ENCODE measurements at places on chromosomes 6 and 20.

DNA sequence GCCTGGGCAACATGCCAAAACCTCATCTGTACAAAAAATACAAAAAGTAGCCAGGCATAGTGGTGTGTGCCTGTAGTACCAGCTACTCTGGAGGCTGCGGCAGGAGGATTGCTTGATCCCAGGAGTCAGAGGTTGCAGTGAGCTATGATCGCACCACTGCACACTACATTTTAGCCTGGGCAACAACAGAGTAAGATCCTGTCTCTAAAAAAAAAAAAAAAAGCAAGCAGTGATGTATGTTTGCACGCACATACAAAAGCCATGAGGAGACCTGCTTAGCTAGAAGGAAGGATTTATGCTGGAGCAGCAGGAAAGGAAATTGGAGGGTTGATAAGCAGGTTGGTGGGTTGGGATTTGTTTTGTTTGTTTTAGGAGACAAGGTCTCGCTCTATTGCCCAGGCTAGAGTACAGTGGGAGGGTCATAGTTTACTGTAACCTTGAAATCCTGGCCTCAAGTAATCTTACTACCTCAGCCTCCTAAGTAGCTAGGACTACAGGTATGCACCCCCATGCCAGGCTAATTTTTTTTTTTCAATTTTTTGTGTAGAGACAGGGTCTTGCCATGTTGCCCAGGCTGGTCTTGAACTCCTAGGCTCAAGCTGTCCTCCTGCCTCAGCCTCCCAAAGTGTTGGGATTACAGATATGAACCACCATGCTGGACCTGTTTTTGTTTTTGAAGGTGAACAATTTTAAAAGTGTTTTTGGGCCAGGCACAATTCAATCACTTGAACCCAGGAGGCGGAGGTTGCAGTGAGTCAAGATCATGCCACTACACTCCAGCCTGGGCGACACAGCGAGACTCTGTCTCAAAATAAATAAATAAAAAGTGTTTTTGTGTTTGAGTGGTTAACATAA is 4.0 kb downstream of the ZSWIM3 start:
- no peak for DNase-seq

DNA sequence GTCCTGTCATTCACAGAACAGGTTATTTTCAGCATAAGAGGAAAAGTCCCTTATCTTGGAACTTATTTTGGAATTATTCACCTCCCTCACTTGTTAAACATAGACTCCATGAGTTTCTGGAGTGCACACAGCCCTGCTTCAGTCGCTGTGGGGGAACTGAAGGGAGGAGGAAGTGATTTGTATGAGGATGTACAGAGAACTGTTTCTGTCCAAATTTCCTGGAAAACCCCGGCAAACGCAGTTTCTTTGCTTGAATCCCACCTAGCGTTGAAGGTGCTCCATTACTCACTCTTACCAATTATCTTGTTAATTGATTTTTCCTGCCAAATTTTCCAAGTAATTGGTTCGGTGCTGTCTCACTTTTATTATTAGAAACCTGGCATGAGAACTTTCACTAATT is 78.0 kb upstream of the AGPAT4 start:
- DNase-seq: no peak

GRCh38 chr20:45918182-45918737 is 6.3 kb upstream of the PLTP start:
- no peak for DNase-seq

GRCh38 chr6:154462425-154462824 is 48.1 kb downstream of the CNKSR3 start:
- DNase-seq: no peak

GRCh38 chr20:4951299-4951698 is 50.0 kb downstream of the SLC23A2 start:
- DNase-seq: no peak

DNA sequence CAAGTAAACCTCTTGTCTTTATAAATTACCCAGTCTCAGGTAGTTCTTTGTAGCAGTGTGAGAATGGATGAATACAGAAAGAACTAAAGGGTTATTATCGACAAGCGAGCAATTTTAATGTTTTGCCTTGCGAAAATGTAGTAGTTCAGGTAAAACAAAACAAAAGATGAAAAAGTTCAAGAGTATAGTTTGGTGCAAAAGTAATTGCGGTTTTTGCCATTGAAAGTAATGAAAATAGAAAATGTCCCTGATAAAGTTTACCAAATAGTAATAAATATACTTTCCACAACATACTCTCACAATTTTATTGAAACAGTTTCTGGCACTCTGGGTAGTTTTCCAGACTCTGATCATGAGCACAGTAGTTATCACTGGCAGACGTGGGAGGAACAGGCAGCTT is 71.9 kb upstream of the SLC35B3 start:
- DNase-seq: no peak

DNA sequence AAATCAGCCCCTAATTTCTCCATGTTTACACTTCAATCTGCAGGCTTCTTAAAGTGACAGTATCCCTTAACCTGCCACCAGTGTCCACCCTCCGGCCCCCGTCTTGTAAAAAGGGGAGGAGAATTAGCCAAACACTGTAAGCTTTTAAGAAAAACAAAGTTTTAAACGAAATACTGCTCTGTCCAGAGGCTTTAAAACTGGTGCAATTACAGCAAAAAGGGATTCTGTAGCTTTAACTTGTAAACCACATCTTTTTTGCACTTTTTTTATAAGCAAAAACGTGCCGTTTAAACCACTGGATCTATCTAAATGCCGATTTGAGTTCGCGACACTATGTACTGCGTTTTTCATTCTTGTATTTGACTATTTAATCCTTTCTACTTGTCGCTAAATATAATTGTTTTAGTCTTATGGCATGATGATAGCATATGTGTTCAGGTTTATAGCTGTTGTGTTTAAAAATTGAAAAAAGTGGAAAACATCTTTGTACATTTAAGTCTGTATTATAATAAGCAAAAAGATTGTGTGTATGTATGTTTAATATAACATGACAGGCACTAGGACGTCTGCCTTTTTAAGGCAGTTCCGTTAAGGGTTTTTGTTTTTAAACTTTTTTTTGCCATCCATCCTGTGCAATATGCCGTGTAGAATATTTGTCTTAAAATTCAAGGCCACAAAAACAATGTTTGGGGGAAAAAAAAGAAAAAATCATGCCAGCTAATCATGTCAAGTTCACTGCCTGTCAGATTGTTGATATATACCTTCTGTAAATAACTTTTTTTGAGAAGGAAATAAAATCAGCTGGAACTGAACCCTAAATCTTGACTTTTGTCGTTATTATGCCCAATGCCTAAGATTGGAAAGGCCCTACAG is 4.5 kb downstream of the SOX4 start:
- DNase-seq: no peak

- peak; percentile 39 for DNase-seq
Observed at GRCh38 chr6:160137989-160138835, 16.6 kb downstream of the SLC22A1 start.

DNA sequence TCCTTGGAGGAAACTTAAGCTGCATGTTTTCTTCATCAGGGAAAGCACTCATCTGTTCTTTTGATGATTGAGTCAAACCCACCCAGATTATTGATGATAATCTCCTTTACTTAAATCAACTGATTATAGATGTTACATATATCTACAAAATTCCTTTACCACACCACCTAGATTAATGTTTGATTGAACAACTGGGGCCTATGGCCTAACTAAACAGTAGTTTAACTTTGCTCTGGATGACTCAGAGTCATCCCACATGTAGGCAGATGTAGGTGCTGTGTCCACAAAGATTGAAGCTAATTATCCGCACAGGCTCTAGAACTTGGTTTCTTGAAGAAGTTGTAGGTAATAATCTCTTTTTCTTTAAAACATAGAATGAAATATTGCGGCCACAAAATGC is 42.2 kb downstream of the PKIB start:
- no peak for DNase-seq

DNA sequence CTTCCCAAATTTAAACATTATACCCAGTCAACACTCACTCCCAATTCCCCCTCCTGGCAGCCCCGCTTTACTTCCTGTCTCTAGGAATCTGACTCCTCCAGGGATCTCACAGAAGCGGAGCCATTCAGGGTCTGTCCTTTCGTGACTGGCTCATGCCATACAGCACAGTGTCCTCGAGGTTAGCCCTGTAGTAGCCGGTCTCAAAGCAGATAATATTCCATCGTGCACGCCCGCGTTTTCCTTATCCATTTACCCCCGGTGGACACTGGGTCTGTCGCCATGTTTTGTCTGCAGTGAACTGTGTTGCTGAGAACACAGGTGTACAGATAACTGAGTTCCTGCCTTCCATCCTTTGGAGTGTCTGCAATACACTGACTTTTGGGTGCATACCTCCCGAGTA is 95.3 kb downstream of the TTLL2 start:
- no peak for DNase-seq

GRCh38 chr6:25579391-25579883 is 72.6 kb upstream of the SCGN start:
- no peak for DNase-seq

GRCh38 chr6:13831615-13832014 is 17.3 kb upstream of the MCUR1 start:
- no peak for DNase-seq

GRCh38 chr6:86500035-86500434 is 437.3 kb upstream of the HTR1E start:
- no peak for DNase-seq

- DNase-seq: no peak
Observed at GRCh38 chr20:38987777-38988176, 25.6 kb downstream of the DHX35 start.

DNA sequence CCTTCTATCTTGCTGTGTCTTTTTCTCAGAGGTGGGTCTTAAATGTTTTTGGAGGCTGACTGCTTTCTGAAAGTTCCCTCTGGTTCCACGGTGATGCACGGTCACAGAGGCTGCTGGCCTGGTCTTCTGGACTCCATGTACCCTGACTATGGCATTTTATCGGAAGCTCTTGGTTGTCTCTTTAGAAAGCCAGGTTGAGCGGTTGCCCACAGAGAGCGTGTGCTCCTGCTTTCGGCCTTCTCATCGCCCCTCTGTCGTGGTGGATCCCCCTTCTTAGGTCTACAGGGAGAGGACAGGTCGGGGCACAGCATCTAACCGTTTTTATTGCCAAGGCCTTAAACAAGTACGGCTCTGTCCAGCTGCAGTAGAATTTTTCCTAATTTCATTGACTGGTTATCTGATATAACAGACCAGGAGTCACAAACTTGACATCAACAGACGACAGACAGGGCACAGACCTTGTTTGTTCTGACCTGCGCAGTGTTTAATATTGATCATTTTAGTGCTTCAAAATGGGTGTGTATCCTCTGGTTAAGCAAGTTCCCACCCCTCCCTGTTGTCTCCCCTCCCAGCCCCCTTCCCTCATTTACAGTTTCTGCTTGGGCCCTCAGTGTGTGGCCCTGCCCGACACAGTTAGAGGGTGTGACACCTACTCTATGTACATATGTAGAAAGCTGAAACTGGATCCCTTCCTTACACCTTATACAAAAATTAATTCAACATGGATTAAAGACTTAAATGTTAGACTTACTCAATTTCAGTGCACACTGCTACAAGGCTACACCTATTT is 24.7 kb downstream of the SYTL3 start:
- DNase-seq: no peak

DNA sequence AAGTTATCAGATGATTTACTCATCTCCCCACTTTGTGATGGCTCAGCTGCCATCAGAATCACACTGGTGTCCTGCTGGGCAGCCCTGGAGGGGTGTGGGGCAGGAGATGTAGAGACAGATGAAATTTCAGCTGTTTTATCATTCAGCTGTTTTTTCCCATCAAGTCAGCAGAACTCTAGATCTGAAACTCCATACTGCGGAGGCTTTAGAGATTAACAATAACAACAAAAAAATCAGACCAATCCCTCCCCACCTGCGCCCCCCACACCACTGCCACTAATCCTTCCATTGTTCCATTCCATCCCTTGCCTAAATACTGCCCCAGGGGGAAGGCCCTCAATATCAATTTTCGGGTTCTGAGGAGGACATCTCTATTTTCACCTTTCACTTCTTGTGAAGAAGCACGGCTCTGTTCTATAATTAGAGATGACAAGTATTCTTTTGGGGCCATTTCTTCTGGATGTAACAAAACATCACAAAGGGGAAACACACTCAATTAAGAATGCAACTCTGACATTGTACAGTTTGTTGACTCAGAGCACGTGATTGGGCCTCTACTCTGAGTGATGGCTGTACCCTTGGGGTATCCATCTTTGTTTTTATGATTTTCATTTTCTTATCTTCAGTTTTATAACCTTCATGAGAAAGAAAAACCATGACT is 396.3 kb downstream of the ZFAND3 start:
- DNase-seq: no peak

- no peak for DNase-seq
Observed at GRCh38 chr20:33832103-33832804, 21.1 kb downstream of the CHMP4B start.

- no peak for DNase-seq
Observed at GRCh38 chr6:121055572-121056163, 278.6 kb downstream of the TBC1D32 start.

GRCh38 chr20:10568032-10568431 is 105.8 kb downstream of the JAG1 start:
- DNase-seq: no peak

- DNase-seq: no peak
Observed at GRCh38 chr20:3990716-3991115, 24.6 kb downstream of the RNF24 start.

DNA sequence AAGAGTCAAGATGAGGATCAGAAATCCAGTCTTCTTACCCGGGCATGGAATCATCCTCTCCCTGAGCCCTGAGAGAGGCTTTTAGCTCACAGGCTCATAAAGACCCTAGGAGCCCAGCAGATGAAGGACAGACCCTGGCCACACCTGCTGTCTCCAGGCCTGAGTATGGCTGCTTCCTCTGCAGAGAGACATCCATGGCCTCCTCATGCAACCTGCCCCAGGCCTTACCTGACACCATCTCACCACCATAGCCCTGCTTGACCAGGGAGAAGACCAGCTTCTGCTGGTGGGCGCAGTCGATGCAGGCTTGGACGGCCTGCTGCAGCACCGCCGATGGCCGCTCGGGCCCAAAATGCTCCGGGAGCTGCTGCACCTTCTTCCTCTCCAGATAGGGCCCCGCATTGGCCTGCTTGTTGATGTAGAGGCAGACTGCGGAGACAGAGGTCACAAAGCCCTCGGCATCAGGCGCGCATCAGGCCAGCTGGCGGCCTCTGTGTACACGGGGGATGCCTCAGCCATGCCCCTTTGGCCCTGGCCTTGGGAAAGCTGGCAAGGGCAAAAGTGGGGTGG is 77.6 kb downstream of the SCML4 start:
- DNase-seq: no peak

GRCh38 chr6:152184573-152184916 is 377.1 kb downstream of the ESR1 start:
- no peak for DNase-seq

- no peak for DNase-seq
Observed at GRCh38 chr20:50924261-50924920, 6.8 kb downstream of the ADNP start.

- DNase-seq: no peak
Observed at GRCh38 chr6:139433631-139434419, 59.4 kb upstream of the CITED2 start.

All from activated T-cell treated with anti-CD3 and anti-CD28 coated beads for 24 hours (primary cell).